NCI-H1092 (cell line): ENCODE measurements at places on chromosomes 7 and 10.
A peak's percentile ranks its signal among the peaks of the same experiment; 100 is the strongest.

GRCh38 chr7:130940326-130940725 lies 206.3 kb upstream of the KLF14 start:
- DNase-seq = no peak

GRCh38 chr10:118900617-118901016 lies 128.9 kb upstream of the NANOS1 start:
- DNase-seq = no peak

DNA sequence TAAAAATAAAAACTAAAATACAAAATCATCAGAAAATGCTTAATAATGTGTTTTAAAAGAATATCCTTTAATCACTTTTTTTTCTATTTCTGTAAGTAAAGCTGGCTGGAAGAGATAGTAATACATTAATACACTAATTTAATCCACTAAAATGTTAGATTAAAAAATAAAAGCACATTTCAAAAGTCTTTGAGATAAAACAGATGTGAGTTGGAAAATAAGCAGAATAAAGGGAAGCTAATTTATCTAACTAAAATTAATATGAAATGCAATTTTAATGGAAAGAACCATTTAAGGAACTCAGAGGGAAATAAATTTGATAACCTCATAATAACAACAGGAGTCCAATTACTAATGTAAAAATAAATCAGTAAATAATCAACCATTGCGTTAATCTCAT lies 774.8 kb upstream of the MBL2 start:
- no peak for DNase-seq

DNA sequence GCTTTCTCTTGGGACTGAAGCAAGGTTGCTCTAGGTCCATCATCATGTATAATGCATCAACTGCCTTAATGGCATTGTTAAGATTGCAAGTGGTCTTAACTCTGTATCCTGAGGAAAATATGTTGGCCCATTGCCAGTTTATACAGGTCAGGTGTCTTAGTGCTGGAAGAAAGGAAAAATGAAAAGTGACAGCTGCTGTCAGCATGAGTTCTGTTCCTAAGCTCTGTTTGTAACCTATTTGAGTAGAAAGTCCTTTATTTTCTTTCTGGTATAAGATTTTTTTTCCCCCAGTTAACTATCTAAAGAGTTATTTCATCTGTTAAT lies 127.2 kb downstream of the SRI start:
- peak; percentile 57 for DNase-seq

- no peak for DNase-seq
These were observed 143.9 kb upstream of the NPS start for GRCh38 chr10:127405221-127405620.

GRCh38 chr10:48556713-48557112 lies 48.2 kb downstream of the ARHGAP22 start:
- DNase-seq = no peak

DNA sequence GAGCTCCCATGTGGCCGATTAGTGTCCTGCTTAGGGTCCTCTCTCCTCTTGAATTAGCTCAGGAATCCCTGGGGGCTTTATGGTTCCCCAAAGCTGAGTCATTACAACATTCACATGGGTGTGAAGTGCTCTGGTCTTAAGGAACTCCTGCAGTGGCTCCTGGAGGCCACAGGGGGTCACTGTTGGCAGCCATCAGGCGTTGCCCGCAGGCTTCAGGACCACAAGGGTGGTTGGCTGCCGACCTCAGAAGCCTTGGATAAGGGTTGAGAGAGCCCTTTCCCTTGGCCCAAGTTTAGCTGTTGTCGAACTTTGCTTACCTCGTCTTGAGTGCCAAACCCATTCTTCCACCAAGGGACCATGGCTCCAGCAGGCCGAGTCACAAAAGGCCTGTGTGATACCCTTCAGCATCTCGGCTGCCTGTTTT lies 61.7 kb downstream of the SH2D4B start:
- DNase-seq = peak; percentile 18

- DNase-seq = no peak
These were observed 1042.1 kb downstream of the TYW1 start for GRCh38 chr7:68038621-68039314.
